Brain (organoid and tissue), 16 donors: ENCODE measurements at places on chromosomes 2 and 18.

GRCh38 chr2:217325251-217325650 is 465.4 kb upstream of the TNP1 start:
- no peak for DNase-seq

GRCh38 chr2:120892967-120893667 is 157.4 kb downstream of the GLI2 start:
- DNase-seq = peak; percentile 83

GRCh38 chr2:176126929-176127773 is 2.4 kb upstream of the HOXD8 start:
- peak; percentile 91 for DNase-seq

DNA sequence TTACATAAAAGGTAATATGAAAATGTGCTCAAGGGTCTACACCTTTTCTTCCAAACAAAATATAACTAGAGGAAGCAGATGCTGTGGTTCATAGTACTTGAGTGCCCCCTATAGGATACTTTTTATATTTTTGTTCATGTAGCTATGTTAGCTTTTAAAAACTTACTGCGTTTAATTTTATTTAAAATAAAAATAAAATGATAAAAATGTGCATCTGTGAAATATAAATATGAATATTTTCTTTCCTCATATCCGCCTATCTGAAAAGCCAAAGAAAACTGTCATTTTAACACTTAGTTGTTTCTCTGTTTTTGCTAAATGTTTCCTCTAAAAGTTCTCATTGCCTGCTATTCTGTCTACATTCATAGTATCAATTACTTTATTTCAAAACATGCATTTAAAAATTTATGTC is 9.6 kb upstream of the LRP1B start:
- DNase-seq = peak; percentile 80

GRCh38 chr2:130376433-130377293 is 20.8 kb downstream of the PTPN18 start:
- no peak for DNase-seq

DNA sequence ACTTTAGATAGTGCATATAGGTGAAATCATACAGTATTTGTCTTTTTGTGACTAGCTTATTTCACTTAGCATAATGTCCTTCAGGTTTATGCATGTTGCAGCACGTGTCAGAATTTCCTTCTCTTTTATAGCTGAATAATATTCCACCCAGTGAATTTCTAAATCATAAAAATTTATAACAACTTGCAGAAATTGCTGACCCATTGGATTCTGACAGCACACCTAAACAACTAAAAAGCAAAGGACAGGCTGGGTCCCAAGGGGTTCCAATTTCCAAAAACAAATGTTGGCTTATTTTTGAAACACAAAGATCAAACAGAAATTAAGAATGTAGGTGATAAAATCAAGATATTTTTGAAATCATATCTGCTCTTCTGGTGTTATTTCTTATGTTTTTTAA is 86.5 kb upstream of the ACKR3 start:
- no peak for DNase-seq

DNA sequence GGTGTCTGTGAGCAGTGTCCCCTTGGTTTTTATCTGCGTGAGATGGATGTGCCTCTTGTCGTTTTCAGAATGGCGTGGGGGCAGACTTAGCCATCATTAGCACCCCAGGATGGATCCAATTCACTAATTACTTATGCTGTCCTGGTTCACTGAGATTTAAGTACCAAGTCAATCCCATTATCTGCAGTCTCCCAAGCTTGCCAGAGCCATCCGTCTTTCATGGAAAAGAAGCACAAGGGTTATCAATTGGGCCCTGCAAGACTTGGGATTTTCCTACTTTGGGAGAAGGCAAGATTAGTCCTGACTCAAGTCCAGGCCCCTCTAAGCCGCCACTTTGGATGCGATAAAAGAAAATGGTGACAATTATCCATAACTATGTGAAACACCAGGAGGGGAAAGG is 404.0 kb downstream of the TMEM182 start:
- no peak for DNase-seq

DNA sequence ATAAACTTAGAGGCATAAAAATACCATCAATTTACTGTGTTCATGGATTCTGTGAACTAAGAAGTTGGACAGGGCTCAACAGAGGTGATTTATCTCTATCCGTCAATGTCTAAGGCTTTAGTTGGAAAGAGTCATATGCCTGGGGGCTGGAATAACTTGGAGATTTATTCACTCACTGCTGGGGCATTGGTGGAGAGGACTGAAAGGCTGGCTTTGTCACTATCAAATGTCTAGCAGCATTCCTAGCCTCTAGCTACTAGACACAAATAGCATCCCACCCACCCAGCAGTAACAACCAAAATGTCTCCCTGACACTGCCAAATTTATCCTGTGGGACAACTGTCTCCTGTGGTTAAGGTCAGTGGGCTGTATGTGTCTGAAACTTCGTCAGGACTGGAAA is 71.0 kb downstream of the EVA1A start:
- DNase-seq = no peak

DNA sequence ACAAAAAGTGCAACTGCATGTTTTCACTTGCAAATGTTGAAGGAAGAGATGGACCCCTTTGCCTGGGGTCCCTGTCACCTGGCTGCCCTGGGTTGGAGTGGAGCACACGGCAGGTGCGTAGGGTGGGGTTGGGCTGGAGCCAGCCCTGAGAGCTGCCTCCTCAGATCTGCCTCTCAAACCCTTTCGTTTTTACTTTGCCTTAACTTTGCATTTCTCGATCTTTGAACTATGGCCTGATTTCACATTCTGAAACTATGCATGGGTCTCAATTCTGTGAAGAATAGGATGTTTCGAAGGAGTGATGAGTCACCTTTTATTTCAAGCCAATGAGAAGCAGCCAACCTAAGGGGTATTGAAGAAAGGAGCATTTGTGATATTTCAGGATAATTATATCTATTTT is 132.8 kb downstream of the ACOXL start:
- DNase-seq = no peak

GRCh38 chr2:132448771-132449170 is 32.2 kb downstream of the GPR39 start:
- DNase-seq = peak; percentile 49

DNA sequence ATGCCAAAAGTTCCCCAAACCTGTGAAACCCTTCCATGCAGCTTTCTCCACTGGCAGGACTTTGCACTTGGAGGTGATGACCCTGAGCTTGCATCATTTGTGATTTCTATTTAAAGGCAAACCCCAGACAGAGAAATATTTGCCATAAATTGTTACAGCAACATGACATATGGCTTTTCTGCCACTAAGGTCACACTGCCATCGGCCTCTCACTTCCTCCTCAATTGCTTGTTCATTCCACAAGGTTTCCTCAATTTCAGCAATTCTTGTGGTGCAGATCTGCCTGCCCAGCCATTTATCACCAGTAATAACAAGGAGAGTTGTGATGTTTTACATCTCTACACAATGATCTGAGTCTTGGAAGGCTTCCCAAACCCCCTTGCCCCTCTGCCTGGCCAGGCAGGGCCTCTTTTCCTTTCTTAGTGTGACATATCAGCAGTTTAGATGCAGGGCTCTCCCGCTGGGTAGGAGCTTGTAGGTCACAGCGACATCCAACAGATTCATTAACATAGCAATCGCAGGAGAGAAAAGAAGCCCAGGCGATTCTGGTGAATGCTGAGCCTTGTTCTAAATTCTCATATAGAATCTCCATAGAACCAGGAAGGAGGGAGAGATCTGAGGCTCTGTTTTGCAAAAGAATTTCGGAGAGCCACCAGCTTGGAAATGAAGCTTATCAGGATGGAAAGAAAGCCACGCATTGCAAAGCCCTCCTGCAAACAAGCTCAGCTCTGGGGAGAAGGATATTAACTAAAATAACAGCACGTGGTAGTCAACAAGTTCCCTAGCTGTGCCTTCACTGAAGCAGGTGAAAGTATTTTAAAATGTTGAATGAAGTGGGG is 46.7 kb upstream of the ITGA6 start:
- peak; percentile 51 for DNase-seq

- DNase-seq = peak; percentile 64
Observed at GRCh38 chr2:160666154-160667060, 172.8 kb upstream of the RBMS1 start.

GRCh38 chr18:54612237-54612636 is 21.2 kb downstream of the DYNAP start:
- DNase-seq = no peak

DNA sequence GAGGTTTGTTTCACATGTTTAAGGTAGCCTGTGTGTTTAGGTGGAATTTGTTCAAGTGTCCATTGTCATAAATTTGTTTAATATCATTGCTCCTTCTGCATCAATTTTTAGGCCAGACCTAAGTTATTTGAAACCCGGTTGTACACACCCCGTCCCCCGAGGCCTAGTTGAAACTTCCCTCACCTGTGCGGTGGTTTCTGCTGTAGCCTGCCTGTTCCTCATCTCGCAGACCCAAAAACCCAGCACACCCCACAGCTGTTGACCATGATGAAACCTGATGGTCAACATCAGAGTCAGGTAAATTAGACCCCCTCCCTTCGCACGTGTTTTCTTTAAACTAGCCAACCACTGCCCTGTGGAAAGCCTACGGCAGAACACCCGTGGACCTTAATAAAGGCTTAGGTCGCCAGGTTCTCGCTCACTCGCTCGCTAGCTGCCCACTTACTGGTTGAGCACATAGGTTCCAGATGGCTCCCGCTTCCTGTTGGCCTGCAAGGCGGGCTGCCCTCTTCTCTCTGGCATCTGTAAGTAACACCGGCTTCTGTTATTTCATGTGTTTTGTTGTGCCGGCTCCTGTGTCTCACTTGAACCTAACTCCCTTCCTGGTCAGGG is 64.4 kb downstream of the EML6 start:
- DNase-seq = no peak

- DNase-seq = no peak
Observed at GRCh38 chr18:22543769-22544168, 126.1 kb upstream of the CTAGE1 start.

DNA sequence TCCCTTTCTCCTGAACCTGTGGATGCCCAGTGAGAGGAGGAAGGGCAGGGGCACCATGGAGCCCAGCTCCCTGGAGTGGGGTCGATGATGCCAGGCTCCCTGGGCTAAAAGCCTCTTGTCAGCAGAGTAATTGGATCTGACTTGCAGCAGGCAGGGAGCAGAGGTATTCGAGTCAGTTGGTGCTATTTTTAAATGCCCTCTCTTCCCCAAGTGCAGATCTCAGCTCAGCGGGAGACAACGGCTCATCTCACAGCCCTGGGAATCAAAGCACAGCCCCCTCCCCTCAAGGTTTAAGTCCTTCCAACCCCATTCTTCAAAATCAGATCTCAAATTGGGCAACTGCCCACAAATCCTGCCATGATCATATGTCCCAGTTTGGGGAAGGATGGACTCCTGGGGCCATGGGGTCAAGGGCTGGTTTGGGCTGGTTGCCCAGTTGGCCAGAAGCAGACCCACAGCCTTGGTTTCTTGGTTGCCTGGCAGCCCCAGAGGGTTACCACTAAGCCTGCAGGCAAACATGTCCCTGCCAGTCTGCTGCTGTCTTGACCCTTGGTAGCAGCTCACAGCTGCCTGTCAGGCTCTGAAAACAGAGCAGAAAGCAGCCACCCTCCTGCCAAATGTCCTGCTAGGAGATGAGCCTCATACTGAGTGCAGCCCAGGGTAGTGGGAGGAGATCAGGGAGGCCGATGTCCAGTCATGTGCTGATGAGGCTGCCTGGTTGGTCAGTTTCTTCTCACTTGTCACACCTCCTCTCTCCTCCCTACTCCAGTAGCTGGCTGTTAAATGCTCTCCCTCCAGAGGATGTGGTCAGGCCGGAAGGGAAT is 244.9 kb downstream of the LOXHD1 start:
- DNase-seq = peak; percentile 43

GRCh38 chr18:9681217-9681616 is 26.9 kb upstream of the RAB31 start:
- DNase-seq = no peak
